Stimulated activated CD4-positive, alpha-beta T cell treated with anti-CD3 and anti-CD28 coated beads, Interleukin-15, amount 100 ng/mL, for 1 hour (primary cell): ENCODE measurements at places on chromosomes 2 and 18.

DNA sequence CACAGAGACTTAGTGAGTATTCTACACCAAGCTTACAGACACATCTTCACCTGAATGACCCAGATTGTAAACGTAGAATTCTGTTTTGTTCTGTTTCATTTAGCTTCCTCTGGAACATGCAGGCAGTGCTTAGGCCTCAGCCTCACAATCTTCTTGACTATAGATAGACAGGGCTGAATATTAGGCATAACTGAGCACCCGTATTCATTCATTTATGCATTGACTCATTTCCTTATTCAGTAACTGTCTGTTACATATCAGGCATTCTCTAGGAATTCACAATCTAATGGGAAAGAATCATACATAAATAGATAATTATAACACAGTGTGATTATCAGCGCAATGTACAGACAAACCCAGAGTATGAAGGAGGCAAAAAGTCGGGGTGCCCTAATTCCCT is 124.9 kb upstream of the ETAA1 start:
- no peak for DNase-seq

DNA sequence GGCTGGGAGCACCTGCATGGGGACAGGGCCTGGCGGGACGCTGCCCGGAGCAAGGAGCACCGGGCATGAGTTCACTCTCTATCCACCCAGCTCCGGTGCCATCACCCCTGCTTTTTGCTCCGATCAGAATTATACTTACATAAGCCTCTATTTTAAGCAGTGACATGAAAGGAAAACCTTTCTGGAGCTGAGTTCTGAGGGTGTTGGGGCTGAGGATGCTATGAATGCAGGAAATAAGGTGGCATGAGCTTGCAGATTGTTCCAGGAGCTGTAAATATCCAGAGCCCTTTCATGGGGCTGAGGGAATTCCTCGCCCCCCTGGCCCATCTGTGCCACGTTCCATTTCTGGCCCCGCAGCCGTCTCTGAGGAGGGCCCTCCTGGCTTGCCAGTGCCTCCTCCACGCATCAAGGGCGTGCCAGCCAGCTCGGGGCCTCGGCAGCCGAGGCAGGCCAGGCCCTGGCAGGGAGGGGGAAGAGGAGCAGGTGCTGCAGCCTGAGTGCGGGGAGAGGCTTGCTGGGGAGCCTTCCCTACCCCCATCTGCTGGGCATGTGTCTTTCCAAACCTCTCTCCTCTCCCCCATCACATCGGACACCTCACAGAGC is 91.7 kb upstream of the MCFD2 start:
- no peak for DNase-seq

DNA sequence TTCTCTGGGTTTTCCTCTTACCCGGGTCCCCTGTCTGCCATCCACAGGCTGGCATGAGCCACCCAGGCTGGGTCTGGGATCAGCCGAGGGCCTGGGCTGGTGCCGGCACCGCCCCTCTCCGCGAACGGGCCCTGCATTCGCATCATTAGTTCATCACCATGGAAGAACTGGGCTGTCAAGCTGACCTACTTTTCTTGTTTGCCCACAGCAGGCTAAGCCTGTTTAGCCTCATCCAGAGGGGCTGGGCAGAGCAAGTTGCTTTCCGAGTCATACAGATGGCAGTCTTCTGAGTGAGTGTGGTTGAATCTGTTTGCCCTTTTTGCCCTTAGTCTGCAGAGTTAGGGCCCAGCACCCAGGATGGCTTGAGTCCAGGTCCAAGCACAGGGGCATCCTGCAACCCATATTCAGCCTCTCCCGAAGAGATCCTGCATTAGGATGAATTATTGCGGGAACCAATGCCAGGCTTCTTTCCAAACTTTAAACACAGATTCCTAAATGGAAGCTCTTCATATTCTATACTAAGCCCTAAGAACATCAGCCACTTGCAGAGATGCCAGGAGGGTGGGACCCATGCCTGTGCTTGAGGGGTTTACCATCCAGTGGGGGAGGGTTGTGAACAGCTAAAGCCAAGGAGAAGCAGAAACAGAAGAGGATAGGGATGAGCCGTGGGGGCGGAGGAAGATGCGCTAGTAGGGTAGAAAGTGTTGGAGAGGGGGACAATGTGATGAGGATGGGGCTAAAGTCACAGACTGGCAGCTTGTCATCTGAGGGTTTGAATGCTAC is 68.0 kb downstream of the NPAS2 start:
- no peak for DNase-seq

- no peak for DNase-seq
These were observed 11.4 kb upstream of the NEU4 start for GRCh38 chr2:241797441-241798080.

DNA sequence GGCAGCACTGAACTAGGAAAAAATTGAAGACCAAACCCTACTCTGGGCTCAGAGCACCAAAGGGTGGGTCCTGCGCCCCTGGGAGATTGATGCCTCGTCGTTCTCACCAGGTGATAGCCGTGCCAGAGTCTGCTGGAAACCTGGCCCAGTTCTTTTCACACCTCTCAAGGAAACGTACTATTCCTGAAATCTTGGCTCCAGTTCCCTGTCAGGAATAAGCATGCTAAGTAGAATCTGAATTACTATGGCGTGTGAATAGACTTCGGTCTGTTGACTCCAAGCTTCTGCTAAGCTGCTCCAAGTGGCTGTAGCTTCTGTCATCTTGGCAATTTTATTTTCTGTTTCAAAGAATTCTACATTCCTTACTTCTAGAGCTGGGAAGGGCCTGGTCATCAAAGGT is 75.4 kb downstream of the MARCHF4 start:
- no peak for DNase-seq
